ENCODE measurements at places on chromosomes 11 and 22.

- DNase-seq, result no peak
- H3K27ac ChIP-seq, result no peak overlapping the region
- H3K27me3 ChIP-seq, result no peaks in the 10 kb centered on the region
- no peak overlapping the region for H3K4me3 ChIP-seq
These were observed 38.3 kb upstream of the GRAMD1B start for GRCh38 chr11:123391646-123392348.

GRCh38 chr11:45988921-45989320 lies 66.5 kb downstream of the LARGE2 start:
- no peak for DNase-seq
- peaks cover 7% of the 10 kb centered on the region for H3K4me1 ChIP-seq
- H3K36me3 ChIP-seq, result no peaks in the 10 kb centered on the region
- no peak overlapping the region for H3K27ac ChIP-seq
- H3K4me3 ChIP-seq, result no peak overlapping the region

DNA sequence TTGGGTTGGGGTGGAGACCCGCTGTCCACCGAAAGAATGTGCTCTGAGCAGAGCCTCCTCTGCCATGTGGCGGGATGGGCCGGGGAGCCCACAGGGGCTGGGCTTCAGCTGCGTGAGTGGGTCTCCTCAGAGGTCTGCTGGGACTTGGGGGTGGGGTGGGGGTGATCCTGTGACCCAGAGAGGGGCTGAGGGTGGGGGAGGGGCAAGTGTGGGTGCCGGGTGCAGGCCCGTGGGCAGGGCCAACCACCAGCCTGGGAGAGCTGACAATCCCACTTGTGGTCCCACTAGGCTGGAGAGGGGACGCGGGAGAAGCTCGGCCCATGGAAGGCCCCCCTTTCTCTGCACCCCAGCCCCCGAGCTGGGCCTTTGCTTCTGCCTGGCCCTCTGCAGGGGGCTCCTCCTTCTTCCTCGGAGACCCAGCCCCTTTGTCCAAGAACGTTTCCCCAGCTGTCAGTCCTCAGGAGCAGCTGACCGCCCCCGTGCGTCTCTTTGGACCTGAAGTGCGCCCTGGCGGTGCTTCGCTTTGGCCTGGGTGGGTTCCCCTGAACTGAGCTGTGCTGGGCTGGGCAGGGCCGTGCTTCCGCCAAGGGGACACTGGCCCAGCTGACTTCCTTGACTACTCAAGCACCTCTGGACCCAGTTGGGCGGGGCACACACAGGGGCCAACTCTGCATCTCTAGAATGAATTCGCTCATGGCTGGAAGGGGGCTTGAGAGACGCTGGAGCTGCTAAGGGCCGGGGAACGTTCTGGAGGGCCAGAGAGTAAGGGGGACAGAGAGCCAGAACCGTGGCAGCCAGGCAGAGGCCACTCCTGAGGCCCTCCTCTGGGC lies 30.2 kb downstream of the OSBPL5 start:
- no peaks in the 10 kb centered on the region for H3K27me3 ChIP-seq
- H3K36me3 ChIP-seq, result no peaks in the 10 kb centered on the region
- H3K4me3 ChIP-seq, result no peak overlapping the region

DNA sequence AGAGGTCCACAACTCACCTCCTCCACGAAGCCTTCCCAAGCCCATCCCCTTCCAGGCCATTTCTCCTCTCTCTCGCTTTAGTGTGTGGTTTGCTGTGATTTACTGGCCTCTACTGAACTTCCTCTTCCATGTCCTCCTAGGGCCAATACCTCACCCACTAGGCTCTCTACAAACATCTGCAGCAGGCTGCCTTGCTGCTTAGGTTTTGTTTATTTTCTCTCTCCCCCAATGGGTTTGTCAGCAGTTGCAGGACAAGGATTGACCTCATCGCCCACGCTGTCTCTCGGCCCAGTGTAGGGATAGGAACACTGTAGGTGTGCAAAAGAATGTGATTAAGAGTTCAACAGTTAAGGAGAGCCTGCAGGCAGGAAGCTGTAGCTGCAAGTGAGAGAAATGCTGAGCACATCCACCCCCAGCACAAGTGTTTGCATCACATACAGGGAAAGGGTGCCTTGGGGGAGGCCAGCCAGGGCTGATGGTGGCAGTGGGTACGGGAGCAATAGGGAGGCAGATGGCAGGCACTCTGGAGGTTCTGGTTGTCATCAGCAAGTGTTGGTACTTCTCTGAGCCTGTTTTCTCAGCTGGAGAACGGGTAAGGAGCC lies 1.4 kb downstream of the PC start:
- peaks cover 5% of the 10 kb centered on the region for H3K4me1 ChIP-seq
- H3K27me3 ChIP-seq, result no peaks in the 10 kb centered on the region
- no peak overlapping the region for H3K27ac ChIP-seq
- H3K36me3 ChIP-seq, result peaks cover 2% of the 10 kb centered on the region

GRCh38 chr11:112159098-112160065 lies 4.5 kb downstream of the IL18 start:
- no peak overlapping the region for H3K4me3 ChIP-seq
- H3K27me3 ChIP-seq, result no peaks in the 10 kb centered on the region
- H3K36me3 ChIP-seq, result no peaks in the 10 kb centered on the region
- no peak overlapping the region for H3K27ac ChIP-seq

DNA sequence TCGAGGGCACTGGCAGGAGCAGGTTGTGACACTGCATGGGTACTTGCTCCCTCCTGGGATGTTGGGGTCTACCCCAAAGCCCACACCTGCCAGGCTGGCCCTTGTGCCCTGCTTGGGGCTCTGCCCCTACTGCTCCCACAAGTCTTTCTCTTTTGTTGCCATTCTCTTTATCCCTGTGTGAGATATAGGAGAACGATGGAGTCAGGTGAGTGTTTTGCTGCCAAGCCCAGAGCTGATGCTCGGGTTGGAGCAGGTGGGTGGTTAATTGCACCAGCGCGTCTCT lies 292.6 kb downstream of the TBC1D22A start:
- H3K27me3 ChIP-seq, result no peaks in the 10 kb centered on the region
- H3K4me3 ChIP-seq, result no peak overlapping the region
- H3K36me3 ChIP-seq, result no peaks in the 10 kb centered on the region
- DNase-seq, result no peak
- H3K27ac ChIP-seq, result no peak overlapping the region

Data from neuronal stem cell (in vitro differentiated cells).